ENCODE measurements at places on chromosomes 7 and 10. TPM values are rescaled to one million over a fixed set of nuclear protein-coding genes. Genes with fewer than 3 reads are reported as not detected.

- DNase-seq, result no peak
These were observed 64.6 kb upstream of the PCBD1 start for GRCh38 chr10:70952921-70953320.

DNA sequence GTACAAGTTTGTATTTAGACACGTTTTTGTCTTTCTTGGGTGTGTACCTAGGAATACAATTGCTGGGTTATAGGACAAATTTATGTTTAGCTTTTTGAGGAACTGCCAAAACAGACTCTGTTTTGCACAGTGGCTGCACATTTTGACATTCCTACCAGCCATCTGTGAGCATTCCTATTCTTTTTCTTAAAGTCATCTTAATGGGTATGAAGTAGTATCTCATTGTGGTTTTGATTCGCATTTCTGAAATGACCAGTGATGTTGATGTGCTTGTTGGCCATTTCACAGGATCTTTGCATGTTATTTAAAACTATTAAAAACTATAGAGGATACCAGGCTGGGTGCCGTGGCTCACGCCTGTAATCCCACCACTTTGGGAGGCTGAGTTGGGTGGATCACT is 32.6 kb upstream of the IL15RA start:
- DNase-seq, result no peak

DNA sequence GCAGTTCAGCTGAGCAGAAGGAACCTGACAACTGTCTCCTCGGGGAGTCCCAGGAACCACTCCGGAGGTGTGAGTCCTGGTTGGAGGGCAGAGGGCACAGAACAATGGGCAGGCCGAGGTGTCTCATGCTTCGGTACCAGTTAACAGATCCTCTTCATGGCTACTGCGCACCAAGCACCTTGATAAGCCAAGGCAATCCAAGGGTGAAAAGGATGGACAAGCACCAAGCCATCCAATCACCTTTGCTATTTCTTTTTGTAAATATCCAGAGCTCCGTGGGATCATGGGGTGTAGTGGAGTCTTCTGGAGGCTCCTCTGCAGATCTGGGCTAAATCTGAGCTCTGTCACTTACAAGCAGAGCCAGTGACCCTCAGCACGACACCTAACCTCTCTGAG is 233.5 kb downstream of the WDR11 start:
- DNase-seq, result no peak

PDE1C gene
- total RNA-seq, result not detected

KNDC1 gene
- 0.09 TPM for total RNA-seq
